Lower leg skin (tissue), 4 donors: ENCODE measurements at places on chromosomes 6 and 20. TPM values are rescaled to one million over a fixed set of nuclear protein-coding genes. Genes with fewer than 3 reads are reported as not detected.
A peak's percentile ranks its signal among the peaks of the same experiment; 100 is the strongest.

The SLC22A23 gene
- total RNA-seq: 50.7 TPM

The MEP1A gene
- not detected for total RNA-seq

The PPP1R3G gene
- 3.1 TPM for total RNA-seq

The DYNLT2 gene
- 0.54 TPM for total RNA-seq

The HCRTR2 gene
- total RNA-seq: 0.30 TPM

- DNase-seq: peak; percentile 83
These were observed 750 bp downstream of the MAP7 start for GRCh38 chr6:136549300-136550044.

DNA sequence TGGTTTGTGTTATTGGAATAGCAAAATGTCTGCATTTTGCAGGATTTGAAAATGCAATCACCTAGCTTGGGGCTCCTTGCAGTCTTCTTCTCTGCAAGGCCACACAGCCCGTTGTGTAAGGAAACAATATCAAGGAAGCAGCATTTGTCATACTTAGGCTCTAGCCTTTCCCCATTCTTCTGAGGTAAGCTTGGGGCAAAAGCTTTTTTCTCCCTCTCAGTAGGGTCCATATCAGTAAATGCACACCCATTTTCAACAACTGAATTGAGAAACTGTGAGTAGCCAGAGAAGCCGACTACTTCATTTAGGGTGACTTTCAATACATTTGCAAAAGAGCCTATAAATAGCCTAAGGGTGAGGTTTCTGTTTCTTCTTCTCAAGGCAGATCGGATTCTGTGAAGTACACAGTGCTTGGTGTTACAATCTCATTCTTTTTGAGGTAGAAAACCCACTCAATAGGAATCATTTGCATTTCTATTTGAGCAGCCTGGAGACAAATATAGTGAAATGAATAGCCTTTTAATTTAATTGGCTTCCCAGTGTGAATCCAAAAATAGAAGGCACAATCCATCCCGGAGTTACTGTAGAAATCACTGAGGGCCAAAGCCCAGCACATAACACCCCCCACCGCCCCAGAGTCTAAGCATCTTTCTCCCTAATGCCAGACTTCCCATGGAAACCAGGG lies 61.8 kb downstream of the BTBD3 start:
- no peak for DNase-seq

DNA sequence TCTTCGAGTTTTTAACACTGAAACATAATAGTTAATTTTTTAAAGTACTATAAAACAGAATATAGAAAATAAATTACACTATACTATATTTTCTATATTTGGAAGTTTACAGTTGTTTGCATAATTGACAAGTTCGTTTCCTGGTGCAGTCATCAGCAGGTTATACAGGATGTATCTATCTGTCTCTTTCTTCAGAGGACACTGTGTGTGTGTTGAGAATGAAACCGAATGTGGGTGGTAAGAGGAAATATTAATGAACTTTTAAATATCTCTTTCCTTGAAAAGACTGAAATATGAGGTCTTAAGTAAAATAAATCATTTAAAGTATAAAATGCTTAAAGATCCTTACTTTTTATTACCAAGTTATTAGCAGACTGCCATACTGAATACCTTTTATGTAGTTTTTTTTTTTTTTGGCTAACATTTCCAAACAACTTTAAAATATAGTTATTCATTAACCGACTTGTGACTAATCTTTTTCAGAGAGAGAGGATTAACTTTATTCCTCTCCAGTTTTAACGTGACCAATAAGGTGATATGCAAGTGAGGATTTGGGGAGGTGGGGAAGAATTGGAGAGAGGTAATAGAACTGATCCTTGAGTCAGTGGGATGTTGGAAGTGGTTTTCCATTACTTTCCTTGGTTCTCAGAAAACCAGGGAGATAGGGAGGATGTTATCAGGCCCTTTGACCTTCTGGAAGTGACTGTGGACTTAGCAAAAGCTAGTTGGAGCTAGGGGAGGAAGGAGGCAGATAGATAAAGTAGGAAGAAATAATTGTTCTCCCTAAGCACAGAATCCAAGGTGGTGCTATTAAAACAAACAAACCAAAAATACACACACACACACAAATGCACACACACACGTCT lies 380.0 kb upstream of the FLRT3 start:
- no peak for DNase-seq

GRCh38 chr6:7574500-7574899 lies 15.5 kb upstream of the SNRNP48 start:
- no peak for DNase-seq

- DNase-seq: no peak
These were observed 17.7 kb upstream of the STX16 start for GRCh38 chr20:58633161-58634053.

- no peak for DNase-seq
These were observed 188.5 kb downstream of the ZNF217 start for GRCh38 chr20:53405139-53405538.

- no peak for DNase-seq
These were observed 85.9 kb downstream of the ADTRP start for GRCh38 chr6:11692451-11693376.

- DNase-seq: no peak
These were observed 281.0 kb downstream of the TFAP2C start for GRCh38 chr20:56909918-56910714.
